ENCODE measurements at places on chromosomes 1 and 21.

DNA sequence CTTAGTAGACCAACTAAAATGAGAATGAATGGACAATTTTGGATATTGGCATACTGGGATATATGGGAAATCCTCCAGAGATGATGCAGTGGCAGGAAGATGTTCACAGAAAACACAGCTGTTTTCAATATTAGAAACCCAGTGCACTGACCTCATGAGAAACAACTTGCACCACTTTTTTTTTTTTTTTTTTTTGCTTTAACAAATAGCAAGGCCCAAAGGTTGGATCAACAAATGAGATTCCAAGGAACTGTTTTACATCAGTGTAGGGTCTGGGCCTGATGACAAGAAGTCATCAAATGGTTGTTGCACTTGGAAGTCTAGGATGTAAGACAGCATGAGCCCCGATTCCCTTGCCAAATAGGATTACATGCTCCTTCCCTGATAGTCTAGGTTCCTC, 110.7 kb downstream of the SLC25A24 start:
- DNase-seq = no peak

GRCh38 chr1:53367503-53368313, 39.8 kb upstream of the LRP8 start:
- DNase-seq = no peak

GRCh38 chr1:179938752-179939151, 15.9 kb upstream of the CEP350 start:
- DNase-seq = no peak

- DNase-seq = no peak
Measured at GRCh38 chr1:64523413-64524337, 53.7 kb downstream of the CACHD1 start.

GRCh38 chr1:100390531-100390930, 38.2 kb downstream of the CDC14A start:
- DNase-seq = no peak

GRCh38 chr1:11283151-11283550, 10.2 kb downstream of the UBIAD1 start:
- DNase-seq = no peak

All from activated CD4-positive, alpha-beta T cell treated with anti-CD3 and anti-CD28 coated beads, Interleukin-2, amount 50 U/mL, for 24 hours (primary cell).